ENCODE measurements at places on chromosomes 2 and 18. TPM values are rescaled to one million over a fixed set of nuclear protein-coding genes. Genes with fewer than 3 reads are reported as not detected.

SPP2 gene
- total RNA-seq: not detected

GKN1 gene
- 1.6 TPM for total RNA-seq

KIF1A gene
- total RNA-seq: 0.37 TPM

STPG4 gene
- total RNA-seq: not detected

GPR148 gene
- total RNA-seq: not detected

TFCP2L1 gene
- total RNA-seq: 0.09 TPM

INO80C gene
- 5.3 TPM for total RNA-seq

SERPINB12 gene
- not detected for total RNA-seq

IL36G gene
- total RNA-seq: not detected

CYBRD1 gene
- 62.2 TPM for total RNA-seq

TMEM198 gene
- total RNA-seq: 0.59 TPM

SERPINB4 gene
- total RNA-seq: not detected

SERPINB3 gene
- 0.23 TPM for total RNA-seq

GULP1 gene
- total RNA-seq: 73.7 TPM

HOXD4 gene
- total RNA-seq: not detected

ABCB11 gene
- not detected for total RNA-seq

PHLPP1 gene
- total RNA-seq: 2.1 TPM

APCDD1 gene
- not detected for total RNA-seq

ARL4C gene
- total RNA-seq: 0.69 TPM

HRH4 gene
- 0.12 TPM for total RNA-seq

CHRND gene
- 0.05 TPM for total RNA-seq

DLGAP1 gene
- 1.8 TPM for total RNA-seq

SERPINB13 gene
- not detected for total RNA-seq

POTEC gene
- total RNA-seq: not detected

SPATA3 gene
- total RNA-seq: not detected

TMEFF2 gene
- total RNA-seq: 0.14 TPM

ANO7 gene
- total RNA-seq: 1.9 TPM

HOXD9 gene
- not detected for total RNA-seq

SERPINB7 gene
- total RNA-seq: not detected

DRC1 gene
- total RNA-seq: not detected

ALPP gene
- total RNA-seq: not detected

CD8B2 gene
- total RNA-seq: not detected

MZT2A gene
- total RNA-seq: 166 TPM

CD207 gene
- not detected for total RNA-seq

POTEF gene
- total RNA-seq: not detected

SPRED2 gene
- 20.4 TPM for total RNA-seq

CPO gene
- not detected for total RNA-seq

PKDCC gene
- total RNA-seq: 2.1 TPM

POTEI gene
- not detected for total RNA-seq

CDCA7 gene
- 25.1 TPM for total RNA-seq

TEKT4 gene
- not detected for total RNA-seq

SMYD1 gene
- not detected for total RNA-seq

GDF7 gene
- under 0.01 TPM for total RNA-seq

KRTCAP3 gene
- 1.0 TPM for total RNA-seq

MAP4K3 gene
- 24.9 TPM for total RNA-seq

LBX2 gene
- 0.95 TPM for total RNA-seq

TRAF3IP1 gene
- 8.9 TPM for total RNA-seq

ID2 gene
- total RNA-seq: 135 TPM

C1QL2 gene
- total RNA-seq: not detected
